ENCODE measurements at places on chromosomes 3 and 15.
A peak's percentile ranks its signal among the peaks of the same experiment; 100 is the strongest.

DNA sequence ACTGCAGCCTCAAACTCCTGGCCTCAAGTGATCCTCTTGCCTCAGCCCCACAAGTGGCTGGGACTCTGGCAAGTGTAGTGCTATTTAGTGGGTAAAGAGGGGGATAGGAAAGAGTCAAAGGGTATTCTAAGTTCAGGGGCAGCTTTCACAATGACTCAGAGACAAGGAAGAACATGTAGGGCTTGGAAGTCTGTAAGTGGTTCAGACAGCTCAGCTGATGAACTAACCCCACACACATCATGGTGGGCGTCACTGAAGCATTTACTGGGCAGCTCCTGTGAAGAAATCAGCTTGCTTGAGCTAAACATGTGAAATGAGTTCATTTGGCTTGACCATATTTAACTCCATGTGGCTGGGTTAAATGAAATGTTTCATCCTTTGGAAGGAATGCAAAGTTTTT lies 34.6 kb upstream of the THSD4 start:
- DNase-seq = no peak

DNA sequence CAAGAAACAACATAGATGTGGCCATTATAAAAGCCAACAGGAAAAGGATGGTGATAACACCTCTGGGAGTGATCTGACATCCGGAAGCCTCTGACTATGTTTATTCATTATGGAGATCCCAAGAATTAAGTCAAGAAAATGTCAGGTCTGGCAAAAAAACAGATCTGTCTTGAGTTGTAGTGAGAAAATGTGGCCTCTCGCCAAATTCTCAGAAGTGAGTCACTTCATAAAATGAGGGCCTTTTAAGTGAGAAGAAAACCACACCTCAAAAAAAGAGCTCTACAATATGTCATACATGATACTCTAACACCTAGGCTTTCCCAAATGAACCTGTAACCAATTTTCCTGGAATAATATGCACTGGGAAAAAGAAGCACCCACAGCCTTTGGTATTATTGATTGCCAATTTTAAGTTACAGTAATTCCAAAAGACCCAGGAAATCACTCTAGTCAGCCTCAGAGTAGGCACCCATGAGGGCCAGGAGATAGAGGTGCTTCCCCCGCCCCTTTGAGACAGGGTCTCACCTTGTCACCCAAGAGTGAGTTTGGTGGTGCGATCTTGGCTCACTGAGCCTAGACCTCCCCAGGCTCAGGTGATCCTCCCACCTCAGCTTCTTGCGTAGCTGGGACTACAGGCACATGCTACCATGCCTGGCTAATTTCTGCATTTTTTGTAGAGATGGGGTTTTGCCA lies 38.0 kb downstream of the CCR3 start:
- no peak for DNase-seq

DNA sequence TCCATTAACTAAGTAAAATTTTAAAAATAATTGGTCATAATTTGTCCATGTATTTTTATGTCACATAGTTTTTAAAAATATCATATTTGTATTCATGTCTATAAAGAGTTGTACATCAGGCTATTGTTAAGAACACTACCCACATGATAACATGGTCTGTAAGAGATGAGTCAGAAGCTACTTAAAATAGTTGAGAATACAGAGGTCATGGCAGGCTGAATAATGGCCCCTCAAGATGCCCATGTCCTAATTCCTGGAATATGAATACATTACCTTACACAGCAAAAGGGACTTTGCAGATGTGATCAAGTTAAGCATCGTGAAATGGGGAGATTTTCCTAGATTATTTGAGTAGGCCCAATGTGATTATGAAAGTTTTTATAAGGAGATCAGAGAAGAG lies 782.9 kb upstream of the GOLIM4 start:
- DNase-seq = no peak

GRCh38 chr3:187101184-187102072 lies 37.9 kb downstream of the RPL39L start:
- DNase-seq = no peak

- no peak for DNase-seq
Observed at GRCh38 chr3:2517500-2518172, 419.0 kb downstream of the CNTN4 start.

GRCh38 chr3:73225146-73225855 lies 163.8 kb downstream of the EBLN2 start:
- no peak for DNase-seq

- DNase-seq = peak; percentile 9
Observed at GRCh38 chr3:196502775-196503195, 783 bp downstream of the RNF168 start.

DNA sequence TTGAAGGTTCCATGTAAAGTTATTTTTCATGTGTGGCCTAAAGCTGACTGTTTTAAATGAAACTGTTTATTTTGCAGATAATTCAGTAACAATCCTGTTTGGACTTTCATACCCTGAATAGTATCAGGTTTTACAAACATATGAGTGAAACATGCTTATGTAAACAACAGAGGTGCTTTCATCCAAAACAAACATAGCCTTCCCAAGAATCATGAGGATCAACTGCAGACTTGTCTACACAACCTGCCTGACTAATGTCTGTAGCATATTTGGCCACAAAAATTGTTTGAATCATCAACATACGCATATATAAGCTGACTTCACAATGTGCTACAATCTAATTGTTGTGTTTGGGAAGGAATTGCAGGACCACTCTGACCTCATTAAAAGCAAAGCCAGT lies 190.4 kb downstream of the DIPK2A start:
- no peak for DNase-seq

DNA sequence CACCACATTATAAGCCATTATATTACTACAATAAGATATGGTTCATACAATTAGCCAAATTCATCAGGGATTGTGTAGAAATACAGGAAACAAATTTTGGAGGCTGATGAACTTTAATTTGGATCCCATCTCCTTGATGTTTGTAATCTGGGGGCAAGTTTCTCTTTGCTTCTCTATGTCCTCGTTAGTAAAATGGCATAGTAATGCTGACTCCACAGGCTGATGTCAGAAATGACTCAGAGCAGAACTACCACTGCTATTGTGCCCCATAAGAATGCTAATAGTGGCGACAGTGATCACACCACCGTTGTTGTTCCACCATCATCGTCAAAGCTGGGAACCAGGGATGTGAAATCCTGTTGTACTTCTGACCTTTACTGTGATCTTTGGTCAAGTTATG lies 722.3 kb upstream of the LMCD1 start:
- no peak for DNase-seq

- DNase-seq = no peak
Observed at GRCh38 chr3:178950676-178951075, 120.9 kb downstream of the ZMAT3 start.

GRCh38 chr3:7581831-7582230 lies 720.9 kb downstream of the GRM7 start:
- DNase-seq = no peak

DNA sequence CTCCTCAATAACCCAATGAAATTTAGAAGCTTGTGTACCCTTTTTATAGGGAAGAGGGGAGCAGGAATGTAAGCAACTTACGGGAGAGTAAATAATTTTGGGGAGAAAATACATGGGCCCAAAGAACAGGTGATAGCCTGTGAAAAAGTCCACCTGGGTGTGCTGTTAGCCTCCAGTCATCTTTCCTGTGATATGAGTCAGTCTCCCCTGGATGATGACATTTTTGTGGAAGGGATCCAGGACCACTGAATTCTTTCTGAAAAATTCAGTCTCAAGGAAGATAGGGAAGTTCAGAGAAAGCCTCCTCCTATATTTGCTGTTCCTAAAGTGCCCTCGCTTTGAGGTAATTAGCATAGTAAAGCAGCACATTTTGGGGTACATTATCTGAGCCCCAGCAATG lies 149.8 kb downstream of the SQOR start:
- no peak for DNase-seq

DNA sequence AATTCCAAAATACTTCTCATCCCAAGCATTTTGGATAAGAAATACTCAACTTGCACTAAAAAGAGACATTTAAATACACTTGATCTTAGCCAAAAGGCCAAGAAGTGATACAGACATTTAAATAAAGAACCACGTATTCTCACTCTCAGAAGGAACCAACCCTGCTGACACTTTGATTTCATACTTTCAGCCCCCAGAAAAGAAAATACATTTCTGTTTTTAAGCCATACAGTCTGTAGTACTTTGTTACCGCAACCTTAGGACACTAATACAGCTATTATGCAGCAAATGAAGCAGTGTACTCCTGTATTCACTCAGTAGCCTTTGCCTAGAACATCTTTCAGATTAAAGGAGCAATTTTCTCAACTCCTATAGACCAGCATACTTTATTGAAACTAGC lies 86.7 kb downstream of the TBC1D5 start:
- no peak for DNase-seq

DNA sequence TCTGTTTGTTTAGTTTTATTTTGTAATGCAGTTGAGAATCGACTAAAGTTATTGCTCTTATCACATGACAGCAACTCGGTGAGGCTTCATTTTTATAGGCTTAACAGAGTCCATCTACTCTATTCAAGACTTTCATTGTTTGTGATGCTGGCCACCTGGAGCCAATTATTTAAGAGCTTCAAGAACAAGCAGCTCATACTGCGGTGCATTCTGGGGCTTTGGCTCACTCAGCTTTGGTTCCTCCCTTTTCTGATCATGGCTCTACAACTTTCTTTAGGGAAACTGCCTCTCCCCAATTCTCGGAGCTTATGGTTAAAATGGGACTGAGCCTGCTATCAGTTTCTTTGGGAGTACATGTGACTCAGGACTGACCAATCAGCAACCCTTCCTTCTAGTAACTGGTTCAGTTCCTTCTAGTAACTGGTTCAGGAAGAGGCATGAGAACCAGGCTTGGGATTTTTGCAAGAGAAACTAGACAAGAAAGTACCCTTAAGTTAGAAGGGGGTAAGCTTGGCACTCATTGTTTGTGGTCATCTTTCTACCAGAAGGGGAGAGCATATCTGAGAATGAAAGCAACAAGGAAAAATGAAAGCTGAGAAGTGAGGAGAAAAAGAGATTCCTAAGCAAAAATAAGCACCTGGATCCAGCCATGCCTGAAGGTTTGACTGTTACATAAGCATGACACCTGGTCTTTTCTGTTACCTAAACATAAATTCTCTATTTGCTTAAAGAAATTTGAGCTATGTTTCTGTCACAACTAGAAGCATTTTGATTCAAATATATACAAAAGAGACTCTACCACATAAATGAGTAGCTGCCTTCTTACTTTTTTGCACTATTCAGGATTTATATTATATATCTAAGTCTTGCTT lies 24.1 kb upstream of the ARHGEF3 start:
- DNase-seq = no peak

- no peak for DNase-seq
Observed at GRCh38 chr3:117399311-117400078, 689.9 kb downstream of the TUSC7 start.

GRCh38 chr3:152497890-152498289 lies 229.2 kb downstream of the MBNL1 start:
- DNase-seq = no peak

- no peak for DNase-seq
Observed at GRCh38 chr3:128176276-128176833, 23.1 kb downstream of the EEFSEC start.

DNA sequence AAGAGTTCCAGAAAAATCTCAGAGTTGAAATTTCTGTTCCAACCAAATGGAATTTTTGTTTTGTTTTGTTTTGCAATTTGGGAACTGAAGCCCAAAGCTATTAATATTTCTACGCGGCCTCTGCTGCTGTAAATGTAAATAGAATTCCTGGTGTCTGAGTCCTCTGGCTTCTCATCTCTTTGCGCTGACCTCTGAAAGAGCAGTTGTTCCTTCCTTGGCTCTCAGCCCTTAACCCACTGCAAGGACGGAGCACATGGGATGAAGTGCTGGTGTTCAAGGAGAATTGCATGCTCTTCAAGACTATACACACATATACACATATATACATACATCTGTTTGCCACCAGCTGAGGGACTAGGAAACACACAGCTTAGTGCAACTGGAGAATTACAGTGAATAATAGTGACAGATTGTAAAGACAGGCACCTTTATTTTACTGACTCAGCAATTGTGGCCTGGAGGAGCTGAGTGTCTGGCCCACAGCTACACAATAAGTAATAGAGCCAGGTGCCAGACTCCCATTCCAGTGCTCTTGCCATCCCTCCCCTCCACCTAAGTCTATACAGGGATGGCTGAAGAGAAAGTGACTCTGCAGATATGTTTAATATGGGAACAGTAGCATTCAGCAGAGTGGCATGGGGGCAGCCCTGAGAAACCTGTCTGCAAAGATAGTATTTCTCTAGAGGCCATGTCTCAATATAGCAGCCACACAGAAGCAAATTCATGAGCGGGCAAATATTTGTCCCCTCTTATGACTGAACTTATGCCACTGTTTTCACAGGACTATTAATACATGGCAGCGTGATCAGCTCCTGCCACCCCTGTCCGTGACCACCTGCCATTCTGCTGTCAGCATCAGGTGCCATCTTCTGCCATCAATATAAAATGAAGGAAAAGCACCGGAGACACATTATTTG lies 42.3 kb downstream of the NEK10 start:
- no peak for DNase-seq

GRCh38 chr3:35254917-35255316 lies 384.4 kb upstream of the ARPP21 start:
- DNase-seq = no peak

DNA sequence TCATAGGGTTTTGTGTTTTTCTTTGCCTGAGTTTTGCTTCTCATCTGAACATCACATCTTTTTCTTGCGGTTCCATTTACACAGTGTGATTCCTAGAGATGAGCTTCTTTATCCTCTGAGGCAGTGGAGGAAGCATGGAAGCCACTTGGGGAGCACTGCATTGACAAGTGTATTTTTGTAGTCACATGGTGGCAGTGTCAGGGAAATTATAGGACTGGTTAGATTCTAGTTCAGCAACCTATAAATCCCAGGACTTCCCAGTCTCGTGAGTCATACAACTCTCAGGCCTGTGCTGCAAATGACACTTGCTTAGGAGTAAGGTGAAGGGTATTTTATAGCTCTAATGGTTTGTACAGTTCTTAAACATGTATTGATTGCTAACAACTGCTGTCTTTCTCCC lies 58.4 kb downstream of the RBM6 start:
- DNase-seq = no peak

- DNase-seq = no peak
Observed at GRCh38 chr3:133573629-133574194, at the start of gene CDV3. TSS of gene CDV3 (plus strand) at chr3:133573686. CDS start at chr3:133574045, 359 bp downstream.

- DNase-seq = no peak
Observed at GRCh38 chr3:134211797-134212196, 38.9 kb downstream of the RYK start.

GRCh38 chr15:99344639-99345038 lies 93.4 kb downstream of the LRRC28 start:
- no peak for DNase-seq

DNA sequence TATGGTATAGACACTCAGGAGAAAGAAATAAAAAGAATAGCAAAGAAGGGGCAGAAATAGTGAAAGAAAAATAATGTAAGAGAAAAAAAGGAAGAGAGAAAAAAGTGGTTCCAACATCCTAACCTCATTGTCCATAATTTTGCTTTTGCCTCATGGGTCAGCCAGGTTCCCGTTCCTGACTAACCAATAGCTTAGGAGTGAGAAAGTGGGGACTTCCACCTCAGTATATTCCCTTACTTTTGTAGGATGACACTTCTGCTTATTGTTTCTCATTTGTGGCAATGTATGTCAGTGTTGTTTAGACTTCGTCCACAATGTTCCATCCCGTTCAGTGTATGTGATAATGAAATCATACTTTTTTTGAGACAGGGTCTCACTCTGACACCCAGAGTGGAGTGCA lies 9.3 kb upstream of the SLC12A8 start:
- DNase-seq = no peak
